ENCODE measurements at places on chromosomes 2 and 18. TPM values are rescaled to one million over a fixed set of nuclear protein-coding genes. Genes with fewer than 3 reads are reported as not detected.
A peak's percentile ranks its signal among the peaks of the same experiment; 100 is the strongest.

Gene HOXD12
- total RNA-seq: not detected

Gene TLX2
- total RNA-seq: 0.20 TPM

Gene LRP2
- 1.4 TPM for total RNA-seq

Gene TUBA4B
- not detected for total RNA-seq

Gene YES1
- 89.2 TPM for total RNA-seq

Gene SKA1
- 20.6 TPM for total RNA-seq

Gene C18orf63
- total RNA-seq: not detected

Gene CD8B
- 0.24 TPM for total RNA-seq

Gene PROKR1
- total RNA-seq: 1.5 TPM

DNA sequence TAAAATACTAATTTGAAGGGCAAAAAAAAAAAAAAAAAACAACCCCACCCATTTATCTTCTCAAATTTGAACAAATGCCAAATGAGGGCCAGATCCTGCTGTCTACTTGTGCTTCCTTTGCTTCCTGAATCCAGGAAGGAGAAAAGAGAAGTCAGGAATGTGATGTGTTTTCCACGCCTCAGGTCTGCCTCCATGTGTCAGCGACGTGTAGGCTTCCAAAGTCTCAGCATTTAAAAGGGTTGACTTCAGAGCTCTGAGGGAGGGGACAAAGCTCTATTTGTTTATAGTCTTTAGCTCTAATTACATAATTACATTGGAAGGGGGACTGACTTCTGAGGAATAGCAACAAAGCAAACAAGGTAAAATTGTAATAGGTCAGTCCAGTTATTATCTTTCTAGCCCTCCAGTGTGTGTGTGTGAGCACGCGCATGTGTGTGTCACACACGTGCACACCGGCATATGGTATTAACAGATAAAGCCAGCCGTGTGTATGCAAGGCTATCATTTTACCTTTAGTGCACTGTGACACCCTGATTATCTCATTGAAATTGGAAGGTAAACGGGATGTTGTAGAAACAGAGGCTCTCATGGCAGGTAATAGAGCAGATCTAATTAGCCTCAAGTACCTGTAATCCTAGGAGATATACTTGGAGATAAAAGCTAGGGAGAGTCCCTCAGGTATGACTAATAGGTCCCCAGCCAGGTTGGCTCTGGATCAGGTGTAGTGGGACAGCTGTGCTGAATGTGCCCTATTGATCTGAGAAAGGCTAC, 911.4 kb upstream of the ZEB2 start:
- H3K27me3 ChIP-seq: no peaks in the 10 kb centered on the region
- no peaks in the 10 kb centered on the region for H3K4me1 ChIP-seq
- no peak overlapping the region for H3K4me3 ChIP-seq
- DNase-seq: peak; percentile 38

GRCh38 chr2:130828461-130828860, 8.3 kb upstream of the ARHGEF4 start:
- H3K4me3 ChIP-seq: no peak overlapping the region
- no peaks in the 10 kb centered on the region for H3K4me1 ChIP-seq
- H3K36me3 ChIP-seq: no peaks in the 10 kb centered on the region
- no peak overlapping the region for H3K27ac ChIP-seq

DNA sequence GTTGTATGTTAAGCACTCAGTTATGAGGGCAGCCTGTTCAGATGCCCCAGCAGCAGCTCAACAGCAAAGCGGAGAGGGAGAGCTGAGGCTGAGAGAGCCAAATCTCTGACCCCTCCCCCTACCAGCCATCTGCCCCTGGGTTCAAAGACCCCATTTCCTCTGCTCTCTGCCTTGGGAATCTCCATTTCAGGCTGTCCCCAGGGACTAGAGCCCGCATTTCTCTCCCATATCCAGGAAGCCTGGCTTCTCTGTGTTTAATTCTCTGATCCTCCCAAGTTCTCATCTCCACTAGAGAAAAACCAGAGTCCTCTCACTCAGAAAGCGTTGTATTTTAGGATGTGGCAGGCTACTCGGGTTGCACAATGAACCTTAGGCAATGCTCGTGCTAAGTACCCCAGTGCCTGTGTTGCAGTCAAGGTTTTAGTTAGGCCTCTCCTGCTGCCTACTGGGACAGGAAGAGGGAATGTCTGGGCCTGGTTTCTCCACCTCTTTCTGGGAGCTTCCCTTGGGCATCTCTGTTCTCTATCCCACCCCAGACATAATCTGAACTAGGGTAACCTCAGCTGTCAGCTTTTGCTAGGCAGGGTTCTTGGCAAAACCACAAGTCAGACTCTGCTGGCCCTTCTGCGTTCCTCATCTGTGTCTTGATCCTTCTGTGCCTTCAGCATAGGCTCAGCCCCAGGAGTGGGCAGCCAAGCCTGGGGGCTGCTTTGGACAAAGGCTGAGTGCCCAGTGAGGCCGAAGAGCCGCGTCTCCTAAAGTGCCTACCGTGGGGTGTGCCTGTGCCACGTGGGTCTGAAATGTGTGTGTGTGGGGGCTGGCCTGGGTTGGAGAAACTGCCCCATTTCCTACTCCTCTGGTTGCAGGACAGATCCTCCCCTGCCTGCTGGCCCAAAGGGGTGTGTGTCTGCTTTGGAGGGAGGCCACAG, 96.8 kb downstream of the STPG4 start:
- H3K4me3 ChIP-seq: no peak overlapping the region
- DNase-seq: no peak
- H3K36me3 ChIP-seq: no peaks in the 10 kb centered on the region
- H3K4me1 ChIP-seq: peaks cover 13% of the 10 kb centered on the region
- no peaks in the 10 kb centered on the region for H3K27me3 ChIP-seq

- H3K27me3 ChIP-seq: peaks cover 11% of the 10 kb centered on the region
- DNase-seq: peak; percentile 85
- H3K36me3 ChIP-seq: no peaks in the 10 kb centered on the region
- peak within 1 kb of the TSS; percentile 82 for H3K4me3 ChIP-seq
Measured at GRCh38 chr2:209771474-209772289, at the start of gene UNC80. Gene UNC80, plus strand, starts transcription at chr2:209771832. Its CDS starts 241 bp downstream, at chr2:209772073.

DNA sequence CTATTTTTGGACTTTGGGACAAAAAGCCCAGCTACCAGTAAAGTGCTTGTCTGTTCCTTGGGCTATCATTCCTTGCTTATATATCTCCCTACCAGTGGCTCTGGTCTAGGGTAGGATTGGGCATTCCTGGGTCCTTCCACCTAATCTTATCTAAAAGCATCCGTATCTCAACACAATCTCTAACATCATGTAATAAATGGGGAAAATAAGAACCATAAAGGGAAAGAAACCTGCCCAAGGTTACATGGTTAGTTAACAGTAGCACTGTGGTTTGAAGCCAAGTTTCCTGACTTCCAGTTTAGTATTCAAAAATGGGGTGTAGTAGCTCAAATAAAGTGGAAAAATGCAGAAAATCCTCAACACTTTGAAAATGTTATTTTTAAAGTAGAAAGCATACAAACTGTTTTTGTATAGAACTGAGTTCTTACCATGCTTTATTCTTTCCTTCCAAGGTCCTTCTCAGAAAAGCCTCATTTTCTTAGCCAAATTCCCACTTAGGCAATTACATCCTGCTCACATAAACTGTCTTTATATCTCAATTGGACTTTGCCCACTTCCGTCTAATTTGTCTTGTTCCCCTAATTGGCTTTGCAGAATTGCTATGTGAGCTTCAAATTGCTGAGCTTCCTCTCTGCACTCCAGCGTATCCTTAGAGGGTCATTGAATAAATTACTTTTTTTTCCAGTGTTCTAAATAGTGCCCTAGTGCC, 273.1 kb upstream of the UBE2E3 start:
- no peak overlapping the region for H3K4me3 ChIP-seq
- H3K27ac ChIP-seq: no peak overlapping the region
- no peaks in the 10 kb centered on the region for H3K4me1 ChIP-seq
- DNase-seq: no peak
- H3K27me3 ChIP-seq: no peaks in the 10 kb centered on the region

GRCh38 chr2:2898744-2899143, 478.9 kb downstream of the EIPR1 start:
- no peak overlapping the region for H3K27ac ChIP-seq
- no peaks in the 10 kb centered on the region for H3K4me1 ChIP-seq
- no peak for DNase-seq
- peaks cover 3% of the 10 kb centered on the region for H3K36me3 ChIP-seq
- H3K27me3 ChIP-seq: no peaks in the 10 kb centered on the region

GRCh38 chr2:177771191-177771590, 301.4 kb downstream of the PDE11A start:
- H3K4me1 ChIP-seq: no peaks in the 10 kb centered on the region
- H3K27ac ChIP-seq: no peak overlapping the region
- no peak for DNase-seq
- no peaks in the 10 kb centered on the region for H3K36me3 ChIP-seq
- no peak overlapping the region for H3K4me3 ChIP-seq

DNA sequence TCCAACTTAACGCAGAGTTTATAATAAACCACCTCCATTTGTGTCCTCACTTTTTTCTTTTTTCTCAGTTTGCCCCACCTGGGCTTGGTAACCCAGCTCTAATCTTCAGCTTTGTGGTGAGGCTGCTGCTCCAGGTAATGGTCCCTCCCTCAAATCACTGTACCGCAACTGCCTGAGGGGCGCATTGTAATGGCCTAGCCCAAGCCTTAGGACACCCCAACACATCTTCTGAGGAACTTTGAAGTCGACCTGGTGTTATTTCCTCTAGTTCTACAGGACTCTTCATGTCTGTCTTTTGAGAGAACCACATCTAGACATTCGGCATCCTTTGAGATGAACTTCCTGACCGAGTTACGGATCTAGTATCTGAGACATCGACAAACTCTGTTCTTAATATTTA, 99.7 kb downstream of the PLEKHM3 start:
- no peaks in the 10 kb centered on the region for H3K27me3 ChIP-seq
- no peak overlapping the region for H3K27ac ChIP-seq
- H3K4me3 ChIP-seq: no peak overlapping the region
- no peaks in the 10 kb centered on the region for H3K4me1 ChIP-seq
- no peak for DNase-seq

- peaks cover 43% of the 10 kb centered on the region for H3K36me3 ChIP-seq
- no peak for DNase-seq
- H3K27me3 ChIP-seq: no peaks in the 10 kb centered on the region
- no peaks in the 10 kb centered on the region for H3K4me1 ChIP-seq
Measured at GRCh38 chr2:151777487-151777886, 43.2 kb upstream of the NEB start.

GRCh38 chr2:4291430-4291829, 588.1 kb downstream of the DCDC2C start:
- DNase-seq: no peak
- no peak overlapping the region for H3K27ac ChIP-seq
- no peaks in the 10 kb centered on the region for H3K4me1 ChIP-seq

DNA sequence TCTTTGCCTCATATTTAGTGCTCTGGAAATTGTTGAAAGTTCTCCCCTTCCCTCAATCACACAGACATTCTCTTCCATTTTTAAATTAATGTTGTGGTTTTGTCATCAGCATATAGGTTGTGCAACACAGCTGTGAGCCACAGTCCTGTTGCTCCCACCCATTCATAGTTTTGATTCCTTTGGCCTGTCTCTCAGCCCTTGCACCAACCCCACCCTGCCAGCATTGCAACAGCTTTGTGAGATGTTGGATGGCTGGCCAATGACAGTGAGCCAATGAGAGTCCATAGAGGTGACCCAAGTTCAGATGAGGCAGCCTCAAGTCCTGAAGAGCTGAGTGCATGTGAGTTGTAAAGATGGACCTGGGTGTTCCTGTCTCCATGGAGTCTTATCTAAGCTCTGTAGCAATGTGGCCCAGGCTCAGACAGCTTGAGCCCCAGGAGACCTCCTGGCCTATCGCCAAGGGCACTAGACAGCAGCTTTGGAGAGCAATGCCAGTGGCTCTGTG, 775.5 kb downstream of the RNF144A start:
- DNase-seq: no peak
- no peak overlapping the region for H3K27ac ChIP-seq
- no peaks in the 10 kb centered on the region for H3K4me1 ChIP-seq

- no peak overlapping the region for H3K4me3 ChIP-seq
- no peaks in the 10 kb centered on the region for H3K27me3 ChIP-seq
- H3K36me3 ChIP-seq: peaks cover 8% of the 10 kb centered on the region
- DNase-seq: no peak
- H3K27ac ChIP-seq: no peak overlapping the region
Measured at GRCh38 chr2:10934308-10934978, 22.7 kb downstream of the KCNF1 start.

GRCh38 chr2:9944330-9944758, 7.1 kb upstream of the GRHL1 start:
- H3K27ac ChIP-seq: no peak overlapping the region
- no peaks in the 10 kb centered on the region for H3K27me3 ChIP-seq
- H3K4me1 ChIP-seq: no peaks in the 10 kb centered on the region
- H3K4me3 ChIP-seq: no peak overlapping the region

GRCh38 chr2:237625216-237625705, 2.1 kb upstream of the LRRFIP1 start:
- H3K36me3 ChIP-seq: peaks cover 4% of the 10 kb centered on the region
- peak; percentile 12 for DNase-seq
- peaks cover 3% of the 10 kb centered on the region for H3K27me3 ChIP-seq
- 0 out of 3 replicates have a peak overlapping the region, but pooled peaks have one; percentile 16 for H3K4me3 ChIP-seq
- H3K27ac ChIP-seq: no peak overlapping the region

- peaks cover 17% of the 10 kb centered on the region for H3K36me3 ChIP-seq
- no peak overlapping the region for H3K4me3 ChIP-seq
- no peak overlapping the region for H3K27ac ChIP-seq
- no peak for DNase-seq
Measured at GRCh38 chr2:222494104-222494739, 69.9 kb downstream of the SGPP2 start.

GRCh38 chr2:192194866-192195547, at the start of gene TMEFF2:
Gene TMEFF2, minus strand, starts transcription at chr2:192194933. Its CDS starts 409 bp downstream, at chr2:192194524.
- H3K36me3 ChIP-seq: no peaks in the 10 kb centered on the region
- H3K4me3 ChIP-seq: peak within 1 kb of the TSS; percentile 84
- DNase-seq: peak; percentile 97

- no peak for DNase-seq
- no peak overlapping the region for H3K4me3 ChIP-seq
- no peaks in the 10 kb centered on the region for H3K36me3 ChIP-seq
- H3K27me3 ChIP-seq: no peaks in the 10 kb centered on the region
Measured at GRCh38 chr2:134308474-134309385, 54.9 kb downstream of the MGAT5 start.

DNA sequence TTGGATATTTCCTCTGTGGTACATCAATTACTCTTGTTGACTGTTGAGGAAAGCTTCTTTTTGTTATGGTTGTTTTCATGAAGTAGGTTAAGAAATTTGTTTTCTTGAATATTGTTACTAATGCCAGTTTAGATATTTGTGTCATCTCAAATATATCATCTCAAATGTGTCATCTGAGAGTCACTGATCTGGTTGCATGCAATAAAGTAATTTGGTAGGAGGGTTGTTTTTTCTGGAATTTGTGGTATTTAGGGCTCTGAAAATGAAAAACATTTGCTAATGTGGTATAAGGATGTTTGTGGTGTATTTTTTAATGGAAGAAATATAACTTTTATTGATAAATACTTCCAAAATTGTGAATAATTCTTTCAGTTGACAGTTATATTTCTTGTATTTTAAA, 117.7 kb downstream of the GREB1L start:
- peaks cover 5% of the 10 kb centered on the region for H3K4me1 ChIP-seq
- no peaks in the 10 kb centered on the region for H3K27me3 ChIP-seq
- no peak overlapping the region for H3K27ac ChIP-seq
- H3K4me3 ChIP-seq: no peak overlapping the region

- H3K27ac ChIP-seq: no peak overlapping the region
- H3K36me3 ChIP-seq: no peaks in the 10 kb centered on the region
- no peaks in the 10 kb centered on the region for H3K27me3 ChIP-seq
- H3K4me3 ChIP-seq: no peak overlapping the region
- DNase-seq: no peak
Measured at GRCh38 chr2:100046961-100047947, 95.1 kb downstream of the AFF3 start.

GRCh38 chr18:46161703-46162396, 57.7 kb downstream of the HAUS1 start:
- H3K27me3 ChIP-seq: no peaks in the 10 kb centered on the region
- DNase-seq: no peak
- peaks cover 3% of the 10 kb centered on the region for H3K4me1 ChIP-seq
- H3K36me3 ChIP-seq: no peaks in the 10 kb centered on the region
